NCI-H187 treated with DMSO at 0.1 percent for 48 hours (cell line): ENCODE measurements at places on chromosomes 13 and 19.

DNA sequence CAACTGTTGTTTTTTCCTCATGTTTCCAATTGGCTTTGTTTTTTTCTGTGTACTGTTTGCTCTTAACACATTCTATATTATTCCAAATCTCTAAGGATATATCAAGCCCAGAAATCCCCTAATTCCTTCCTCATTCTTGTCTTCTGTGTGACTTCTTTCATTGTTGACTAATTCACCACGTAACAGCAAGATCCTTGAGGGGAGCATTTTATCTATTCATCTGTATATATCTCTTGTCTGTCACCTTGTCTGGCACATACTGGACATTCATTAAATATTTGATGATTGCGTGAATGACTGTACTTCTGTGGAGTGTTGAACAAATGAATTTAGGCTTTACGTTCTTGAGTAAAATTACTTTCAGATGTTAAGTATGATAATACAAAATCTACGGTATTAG, 44.8 kb upstream of the OLFM4 start:
- no peak for DNase-seq

GRCh38 chr19:49362048-49362928, at the start of gene TEAD2:
TSS of gene TEAD2 (minus strand) at chr19:49362416. CDS start at chr19:49360075, 2,341 bp downstream.
- DNase-seq = no peak

GRCh38 chr19:2332341-2333026, 4.0 kb downstream of the SPPL2B start:
- DNase-seq = peak; percentile 63

- DNase-seq = no peak
Measured at GRCh38 chr13:49828453-49828852, 36.0 kb upstream of the KPNA3 start.

DNA sequence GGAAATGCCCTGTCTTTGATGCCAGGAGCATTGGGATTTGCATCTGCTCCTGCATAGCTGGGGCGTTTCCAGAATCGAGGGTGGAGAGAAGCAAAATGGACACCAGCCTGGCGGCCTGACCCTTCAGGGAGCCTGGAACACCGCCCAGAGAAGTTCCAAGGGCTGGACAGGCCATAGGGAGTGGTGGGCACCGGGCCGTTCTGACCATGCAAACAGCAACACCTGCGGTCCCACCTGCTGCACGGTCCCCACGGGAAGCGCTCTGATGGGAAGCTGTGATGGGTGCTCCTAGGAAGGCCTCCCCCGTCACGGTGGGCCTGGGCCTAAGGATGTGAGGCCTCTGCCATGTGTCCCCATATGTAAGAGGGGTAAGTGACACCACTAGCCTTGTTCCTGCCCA, 34.2 kb upstream of the ANKRD10 start:
- DNase-seq = no peak

DNA sequence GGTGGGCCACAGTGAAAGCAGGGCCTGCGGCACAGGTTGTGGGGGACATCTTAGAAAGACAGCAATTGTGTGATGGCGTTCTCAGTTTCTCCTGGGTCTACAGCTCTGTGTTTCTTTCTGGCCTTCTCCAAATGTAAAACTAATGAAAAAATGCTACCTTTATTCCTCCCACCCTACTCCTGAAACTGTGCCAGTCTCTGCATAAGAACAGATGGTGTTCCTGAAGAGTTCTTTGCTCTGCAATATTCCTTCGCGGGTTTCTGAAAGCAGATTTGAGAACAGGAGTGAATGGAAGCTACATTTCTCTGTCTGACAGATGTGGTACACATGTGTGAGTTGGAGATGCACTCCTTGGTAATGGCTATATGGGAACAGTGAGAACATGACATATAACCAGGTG, 18.0 kb upstream of the LRCH1 start:
- DNase-seq = no peak

- no peak for DNase-seq
Measured at GRCh38 chr13:51330791-51331190, 8.7 kb upstream of the SERPINE3 start.

DNA sequence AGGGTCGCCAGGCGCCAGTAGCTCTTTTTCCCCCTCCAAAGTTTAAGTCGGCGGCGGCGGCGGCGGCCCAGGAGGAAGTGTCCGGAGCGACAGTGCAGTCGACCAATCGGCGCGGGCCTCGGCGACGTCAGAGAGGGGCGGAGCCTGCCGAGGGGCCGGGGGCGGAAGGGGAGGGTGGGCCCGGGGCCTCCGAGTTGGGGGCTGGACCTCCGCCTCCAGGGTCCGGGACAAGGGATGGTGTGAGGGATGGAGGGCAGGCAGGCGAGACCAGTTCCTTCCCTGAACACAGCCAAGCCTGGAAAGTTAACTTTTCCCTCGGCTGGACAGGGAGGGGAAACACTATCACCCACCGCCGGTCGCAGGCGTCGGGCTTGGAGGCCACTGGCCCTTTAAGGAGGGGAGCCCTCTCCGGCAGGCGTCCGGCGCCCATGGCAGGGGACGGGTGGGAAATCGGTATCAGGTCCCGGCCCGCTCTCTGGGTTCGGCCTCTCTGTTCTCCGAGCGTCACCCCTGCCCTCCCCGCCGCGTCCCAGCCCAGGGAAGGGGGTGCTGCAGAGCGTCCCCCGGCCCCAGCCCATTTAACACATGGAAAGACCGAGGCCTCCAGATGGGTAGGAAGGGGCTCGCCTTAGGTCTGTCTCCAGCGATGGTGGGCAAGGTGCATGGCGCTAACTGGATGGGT, at the start of gene PRKD2:
Gene PRKD2, minus strand, starts transcription at position 81 of the 682 bp plus-strand sequence. CDS start 744 bp downstream, outside the sequence.
- DNase-seq = no peak

- peak; percentile 79 for DNase-seq
Measured at GRCh38 chr13:107977071-107977574, 238.2 kb downstream of the LIG4 start.

GRCh38 chr13:109274188-109274821, 512.1 kb downstream of the IRS2 start:
- DNase-seq = no peak

GRCh38 chr13:62158520-62158919, 742.9 kb upstream of the PCDH20 start:
- DNase-seq = no peak

DNA sequence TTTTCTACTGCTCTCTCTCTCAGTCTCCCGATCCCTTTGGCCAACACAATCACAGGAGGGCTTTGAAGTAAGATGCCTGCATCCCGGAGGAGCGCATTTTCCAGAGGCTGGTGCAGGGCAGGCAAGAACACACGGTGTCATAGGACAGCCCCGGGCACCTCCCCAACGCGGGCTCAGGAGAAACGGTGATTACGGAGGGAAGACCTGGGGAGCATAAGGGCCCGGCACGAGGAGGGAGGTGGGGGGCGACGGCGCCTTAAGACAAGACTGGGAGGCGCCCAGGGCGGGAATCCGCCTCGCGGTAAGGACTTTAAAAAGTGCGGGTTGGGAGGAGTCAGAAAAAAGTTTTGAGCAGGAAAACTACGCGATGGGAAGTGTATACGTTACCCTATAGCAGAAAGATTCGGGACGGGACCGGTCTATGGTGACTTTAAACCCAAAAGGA, 18.7 kb upstream of the ZNF888 start:
- no peak for DNase-seq

GRCh38 chr19:49787746-49788145, 20.9 kb downstream of the AP2A1 start:
- DNase-seq = no peak

DNA sequence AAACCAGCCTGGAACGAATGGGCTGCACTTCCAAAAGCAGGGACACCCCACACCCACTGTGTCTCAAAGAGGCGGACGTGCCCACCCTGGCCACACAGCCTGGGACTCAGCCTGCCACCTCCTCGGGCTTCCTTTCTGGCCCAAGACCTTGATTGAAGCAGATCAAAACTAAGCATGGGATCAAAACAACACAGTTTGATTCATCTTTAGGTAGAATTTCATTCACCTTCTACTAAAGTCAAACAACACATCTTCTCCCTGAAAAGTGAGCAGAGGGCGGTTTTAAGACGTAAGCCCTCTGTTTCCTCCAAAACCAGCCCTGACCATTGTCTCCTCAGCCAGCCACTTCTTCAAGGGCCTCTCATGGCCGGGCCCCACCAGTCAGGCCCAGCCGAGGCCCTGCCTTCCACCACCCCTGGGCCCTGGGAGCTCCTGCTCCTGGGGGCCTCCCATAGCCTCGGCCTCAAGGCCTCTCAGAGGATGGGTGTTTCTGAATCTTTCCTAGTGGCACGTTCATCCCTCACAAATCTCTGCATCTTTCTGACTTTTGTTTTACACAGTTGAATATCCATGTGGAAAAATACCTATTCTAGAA, 6.3 kb upstream of the F10 start:
- no peak for DNase-seq

- DNase-seq = no peak
Measured at GRCh38 chr13:75751350-75751749, 115.2 kb downstream of the LMO7 start.

DNA sequence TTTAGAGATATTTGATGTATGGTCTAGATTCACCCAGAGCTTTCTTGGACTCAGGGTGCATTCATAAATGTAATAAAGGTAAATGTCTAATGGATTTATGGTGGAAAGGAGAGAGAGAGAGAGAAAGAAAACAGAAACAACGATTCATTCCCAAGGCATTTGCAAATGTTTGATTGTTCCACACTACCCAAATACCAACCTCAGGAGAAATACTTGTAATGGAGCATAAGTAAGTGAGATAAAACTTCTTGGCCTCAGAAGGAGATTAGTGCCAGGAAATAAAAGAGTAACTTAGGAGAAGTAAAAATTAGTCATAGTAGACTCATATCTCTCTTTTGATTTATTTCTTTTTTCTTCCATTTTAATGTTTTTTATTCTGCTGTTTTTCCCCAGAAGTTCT, 40.6 kb upstream of the DGKH start:
- no peak for DNase-seq

DNA sequence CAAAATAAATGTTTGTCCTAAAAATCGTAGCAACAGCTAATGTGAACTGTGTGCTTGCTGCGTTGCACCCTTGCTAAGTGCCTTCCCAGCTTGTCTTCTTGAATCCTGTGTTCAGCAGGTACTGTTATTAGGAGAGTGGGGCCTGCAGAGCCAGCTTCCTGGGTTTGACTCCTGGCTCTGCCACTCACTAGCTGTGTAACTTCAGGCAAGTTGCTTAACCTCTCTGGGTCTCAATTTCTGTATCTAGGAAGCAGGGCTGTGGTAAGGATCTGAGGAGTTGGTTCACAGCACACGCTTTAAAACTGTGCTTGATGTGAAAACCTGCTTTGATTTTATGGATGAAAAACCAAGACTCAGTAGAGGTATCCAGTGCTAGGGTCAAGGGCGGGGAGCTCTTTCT, 10.0 kb downstream of the NFIX start:
- DNase-seq = no peak

DNA sequence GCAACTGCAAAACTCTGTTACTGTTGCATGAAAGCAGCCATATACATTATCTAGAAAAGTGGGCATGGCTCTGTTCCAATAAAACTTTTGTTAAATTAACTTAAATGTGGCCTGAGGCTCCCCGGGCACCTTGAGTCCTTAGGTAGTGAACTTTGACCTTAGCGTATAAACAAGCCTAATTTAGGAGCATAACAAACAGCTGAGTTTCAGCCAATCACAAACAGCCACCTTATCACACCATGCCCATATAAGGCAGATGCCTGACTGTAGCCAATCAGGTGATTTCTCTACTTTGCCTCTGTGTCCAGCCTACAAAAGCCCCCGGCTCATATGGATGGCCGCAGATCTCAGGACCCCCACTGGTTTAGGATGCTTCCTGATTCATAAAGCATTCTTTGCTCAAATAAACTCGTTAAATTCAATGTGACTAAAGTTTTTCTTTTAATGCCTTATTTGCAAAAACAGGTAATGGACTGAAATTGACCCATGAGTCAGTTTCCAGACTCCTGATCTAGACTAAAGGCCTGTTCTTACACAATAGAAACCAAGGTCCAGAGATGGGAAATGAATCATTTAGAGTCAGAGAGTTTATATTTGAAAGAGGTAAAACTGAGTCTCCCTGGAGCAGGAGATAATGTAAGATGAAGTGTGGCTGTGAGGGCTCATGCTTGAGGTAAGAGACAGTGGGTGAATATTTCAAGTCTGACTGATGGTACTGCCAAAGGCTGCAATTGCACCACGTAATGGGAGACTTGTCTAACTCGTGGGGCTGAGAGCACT, 130.2 kb downstream of the FGF9 start:
- no peak for DNase-seq

- no peak for DNase-seq
Measured at GRCh38 chr19:3610745-3611717, 4.4 kb upstream of the TBXA2R start.

GRCh38 chr19:55585658-55586339, 5.2 kb upstream of the ZNF579 start:
- DNase-seq = peak; percentile 82

DNA sequence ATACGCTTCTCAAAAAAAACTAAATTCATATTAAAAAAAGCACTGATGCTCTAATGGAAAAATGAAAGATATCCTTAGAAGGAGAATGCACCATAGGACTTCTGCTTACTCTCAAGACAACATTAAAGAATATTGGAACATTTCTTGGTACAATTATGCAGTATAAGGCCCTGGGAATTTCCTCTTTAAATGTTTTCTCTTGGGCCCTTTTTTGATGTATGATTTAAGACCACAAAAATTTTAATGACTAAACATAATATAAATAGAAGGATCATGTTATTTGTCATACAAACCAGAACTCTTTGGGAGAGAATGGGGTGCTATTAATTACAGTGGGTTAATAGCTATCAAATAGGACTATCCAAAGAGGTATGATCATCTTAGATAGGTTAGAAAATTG, 403.7 kb downstream of the FGF14 start:
- DNase-seq = no peak

- no peak for DNase-seq
Measured at GRCh38 chr13:58051807-58052375, 420.3 kb downstream of the PCDH17 start.

DNA sequence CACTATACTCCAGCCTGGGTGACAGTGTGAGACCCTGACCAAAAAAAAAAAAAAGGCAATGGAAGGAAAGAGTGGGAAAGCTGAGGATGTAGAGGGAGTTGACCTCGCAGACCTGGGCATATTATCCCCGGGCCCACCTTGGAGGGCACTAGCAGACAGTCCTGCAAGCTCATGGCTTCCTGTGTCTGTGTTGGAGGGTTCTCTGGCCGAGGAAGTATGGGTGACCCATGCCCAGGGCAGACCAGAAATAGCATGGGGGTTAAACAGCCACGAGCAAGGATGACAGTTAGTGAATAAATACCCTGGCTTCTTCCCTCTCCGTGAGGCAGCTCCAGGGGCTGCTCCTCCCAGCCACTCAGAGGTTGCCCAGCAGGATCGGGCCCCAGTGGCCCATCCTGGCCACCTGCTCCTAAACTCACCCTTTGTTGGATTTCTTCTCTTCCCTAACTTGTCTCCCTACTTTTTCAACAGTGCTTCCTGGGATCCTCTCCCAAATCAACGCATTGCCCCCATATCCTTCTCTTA, 485.8 kb downstream of the ZNF536 start:
- DNase-seq = no peak

DNA sequence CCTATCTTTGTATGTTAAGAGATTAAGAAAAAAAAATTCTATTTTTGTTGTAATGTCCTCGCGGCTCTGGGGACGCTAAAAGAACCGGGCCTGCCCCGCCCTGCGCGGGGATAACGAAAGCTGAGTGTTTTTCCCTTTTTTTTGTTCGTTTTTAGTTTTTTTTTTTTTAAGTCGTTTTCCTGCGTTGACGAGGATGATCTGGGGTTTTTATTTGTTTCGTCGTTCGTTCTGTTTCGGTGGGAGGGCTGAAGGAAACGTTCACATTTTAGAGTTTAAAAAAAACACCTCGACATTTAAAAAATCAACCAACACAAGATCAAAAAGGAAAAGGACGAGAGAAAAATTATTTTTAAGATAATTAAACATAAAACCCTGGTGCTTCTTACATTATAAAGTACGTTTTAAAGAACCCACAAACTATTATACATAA, 5.6 kb downstream of the LYL1 start:
- no peak for DNase-seq
